Brain microvascular endothelial cell (primary cell): ENCODE measurements at places on chromosomes 5 and 9.

DNA sequence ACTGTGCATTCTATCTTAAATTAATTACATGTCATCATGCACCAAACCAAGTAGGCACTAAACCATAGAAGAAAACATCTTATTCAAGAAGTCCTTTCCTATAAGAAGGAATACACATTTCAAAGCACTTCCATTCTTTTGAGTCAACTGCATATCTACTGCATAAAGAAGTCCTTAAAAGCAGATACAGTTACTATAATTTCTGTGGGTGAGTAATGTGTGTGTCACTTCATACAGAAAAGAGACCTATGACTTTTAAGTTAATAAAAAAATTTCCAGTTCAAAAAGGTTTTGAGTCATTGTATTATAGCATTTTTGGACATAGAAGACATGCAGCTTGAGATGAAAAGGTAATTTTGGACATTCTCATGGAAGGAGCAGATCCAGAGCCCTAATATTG, 125.0 kb downstream of the DTWD2 start:
- DNase-seq: no peak

- peak; percentile 12 for DNase-seq
Observed at GRCh38 chr9:27791311-27791710, 218.0 kb upstream of the C9orf72 start.

DNA sequence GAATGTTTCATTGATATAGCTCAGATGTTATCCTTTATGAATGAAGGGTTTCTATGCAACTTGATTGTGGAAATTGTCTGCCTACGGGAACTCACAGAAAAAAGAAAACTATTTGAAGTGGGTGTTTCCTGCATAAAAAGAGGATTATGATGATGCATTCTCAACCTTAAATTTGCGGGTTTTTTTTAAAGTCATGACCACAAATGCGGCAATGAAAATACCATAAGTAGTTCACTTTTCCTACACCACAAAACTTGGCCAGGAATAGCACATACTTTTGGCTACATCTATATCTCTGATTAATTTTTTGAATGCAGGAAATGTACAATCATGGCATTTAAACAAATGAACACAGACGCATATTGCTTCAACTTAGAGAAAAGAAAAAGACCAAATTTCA, 754.7 kb downstream of the DTWD2 start:
- no peak for DNase-seq

GRCh38 chr9:121218357-121219027, 16.8 kb upstream of the RAB14 start:
- no peak for DNase-seq

DNA sequence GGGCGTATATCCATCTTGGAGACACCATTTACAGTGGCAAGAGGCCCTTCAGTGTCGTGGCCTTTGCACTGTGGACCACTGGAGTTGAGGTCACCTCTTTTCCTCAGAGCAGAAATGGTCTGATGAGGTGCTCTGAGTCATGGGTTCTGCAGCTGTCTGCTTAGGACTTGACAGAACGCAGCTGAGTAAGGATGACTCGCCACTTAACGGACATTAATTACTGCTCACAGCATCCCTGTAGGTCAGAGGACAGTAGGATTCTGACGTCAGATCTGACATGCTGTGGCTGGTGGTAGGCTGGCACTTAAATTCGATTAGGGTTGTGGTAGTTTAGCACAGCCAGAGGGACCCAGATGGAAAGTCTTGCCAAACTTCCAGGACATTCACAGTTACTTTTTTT, 479.4 kb downstream of the DMAC1 start:
- DNase-seq: peak; percentile 78

DNA sequence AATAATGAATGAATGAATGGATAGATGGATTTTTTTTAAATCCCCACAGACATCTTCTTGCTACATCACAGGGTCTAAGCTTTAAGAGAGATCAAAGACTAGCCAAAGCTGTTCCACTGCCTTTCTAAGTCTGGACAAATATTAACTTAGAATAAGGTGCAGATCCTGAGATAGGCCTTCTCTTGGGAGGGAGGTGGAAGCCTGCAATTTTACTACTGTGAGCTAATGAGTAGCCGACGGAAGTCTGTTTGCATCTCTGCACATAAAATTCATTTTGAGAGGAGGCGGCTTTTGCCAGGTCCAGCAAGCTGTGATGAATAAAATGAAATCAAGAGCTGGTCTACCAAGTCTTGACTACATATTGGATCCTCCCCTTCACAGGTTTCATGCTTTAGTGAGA, 484.9 kb downstream of the TMEM38B start:
- DNase-seq: no peak

DNA sequence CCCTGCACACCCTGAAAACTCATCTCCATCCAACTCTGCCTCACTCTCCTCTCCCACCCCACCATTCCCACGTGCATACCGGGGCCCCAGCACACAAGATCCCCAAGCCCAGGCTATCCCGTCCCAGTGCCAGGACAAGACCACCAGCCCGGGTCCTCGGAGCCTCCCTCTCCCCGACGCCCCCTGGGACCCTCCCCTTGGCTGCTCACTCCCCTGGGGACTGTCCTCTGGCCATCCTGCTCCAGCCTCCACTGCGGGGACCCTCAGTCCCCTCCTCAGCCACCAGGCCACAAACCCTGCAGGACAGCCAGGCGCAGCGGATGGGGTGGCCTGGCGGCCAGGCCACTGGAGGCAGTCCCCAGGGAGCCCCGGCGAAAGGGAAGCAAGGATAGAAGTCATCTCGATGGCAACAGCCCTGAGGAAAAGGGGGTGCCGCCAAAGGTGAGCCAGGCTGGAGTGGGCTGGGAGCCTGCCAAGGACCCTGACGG, 62.8 kb downstream of the C9orf50 start:
- DNase-seq: no peak

- DNase-seq: no peak
Observed at GRCh38 chr5:135709208-135709575, 125.3 kb upstream of the SLC25A48 start.

DNA sequence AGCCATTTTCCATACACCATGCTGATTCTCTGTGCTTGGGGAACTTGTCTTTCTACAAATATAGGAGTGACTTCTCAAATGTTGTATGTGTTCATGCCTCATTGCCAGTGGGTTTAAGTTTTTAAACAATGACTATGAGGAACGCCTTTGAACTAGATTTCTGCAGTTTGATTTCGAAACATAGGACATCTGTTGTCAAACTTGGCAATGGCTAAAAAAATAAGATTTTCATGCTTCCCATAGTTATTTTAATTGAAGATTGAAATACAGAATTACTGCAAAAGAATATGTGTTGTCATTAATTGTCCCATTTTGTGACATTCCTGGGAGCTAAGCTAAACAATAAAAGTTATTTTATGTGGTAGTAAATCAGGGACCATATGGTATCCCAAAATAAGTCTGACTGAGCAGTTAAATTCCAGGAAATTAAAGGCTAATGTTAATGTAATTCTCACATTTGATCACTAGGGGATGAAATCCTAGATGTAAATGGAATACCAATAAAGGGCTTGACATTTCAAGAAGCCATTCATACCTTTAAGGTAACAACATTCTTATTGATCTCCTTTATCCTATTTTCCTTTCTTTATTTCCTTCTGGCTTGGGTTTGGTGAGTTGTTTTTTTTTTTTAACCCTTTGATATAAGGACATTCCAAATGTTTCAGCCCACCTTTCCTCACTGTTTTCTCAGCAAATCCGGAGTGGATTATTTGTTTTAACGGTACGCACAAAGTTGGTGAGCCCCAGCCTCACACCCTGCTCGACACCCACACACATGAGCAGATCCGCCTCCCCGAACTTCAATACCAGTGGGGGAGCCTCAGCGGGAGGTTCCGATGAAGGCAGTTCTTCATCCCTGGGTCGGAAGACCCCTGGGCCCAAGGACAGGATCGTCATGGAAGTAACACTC, 116.7 kb downstream of the GOLPH3 start:
- no peak for DNase-seq

DNA sequence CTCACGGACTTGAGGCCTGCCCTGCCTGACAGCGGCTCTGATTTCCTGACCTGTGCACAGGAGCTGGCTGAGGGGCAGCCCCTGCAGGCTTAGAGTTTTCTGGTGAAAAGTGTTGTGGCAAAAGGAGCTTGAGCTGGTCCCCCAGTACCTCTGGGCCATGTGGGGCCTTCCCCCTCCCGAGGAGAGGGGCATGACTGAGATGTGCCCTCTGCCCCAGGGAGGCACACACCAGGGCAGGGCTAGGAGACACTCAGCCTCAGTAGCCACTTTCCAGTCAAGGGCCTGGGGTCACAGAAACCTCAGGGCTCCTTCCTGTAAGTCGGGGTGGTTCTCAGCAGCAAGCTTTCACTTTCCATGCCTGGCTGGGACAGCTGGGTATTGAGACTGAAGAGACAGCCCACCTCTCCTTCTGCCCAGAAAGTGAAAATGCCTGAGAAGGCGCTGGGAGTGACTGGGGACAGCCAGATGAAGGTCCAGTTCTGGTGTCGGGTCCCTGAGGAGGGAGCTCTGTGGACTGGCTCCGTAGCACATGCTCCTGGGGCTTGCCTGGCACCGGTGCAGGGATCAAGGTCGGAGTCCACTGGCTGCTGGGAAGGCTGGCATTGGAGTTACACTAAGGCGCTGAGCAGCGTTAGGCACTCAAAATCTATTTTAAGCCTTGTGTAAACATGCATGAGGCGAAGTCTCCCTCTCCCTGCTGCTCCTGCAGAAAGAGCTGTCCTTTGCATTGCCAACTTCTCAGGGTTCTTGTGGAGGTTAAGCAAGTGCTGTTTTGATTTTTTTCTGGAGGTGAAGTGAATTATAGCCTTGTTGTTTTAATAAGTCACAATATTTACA, 394.9 kb downstream of the GADD45G start:
- DNase-seq: peak; percentile 40

GRCh38 chr9:108149326-108149725, 659.8 kb upstream of the KLF4 start:
- no peak for DNase-seq

GRCh38 chr5:178433273-178433775, 156.9 kb downstream of the COL23A1 start:
- DNase-seq: no peak

- DNase-seq: no peak
Observed at GRCh38 chr9:87766697-87767096, 40.8 kb downstream of the CTSL start.

DNA sequence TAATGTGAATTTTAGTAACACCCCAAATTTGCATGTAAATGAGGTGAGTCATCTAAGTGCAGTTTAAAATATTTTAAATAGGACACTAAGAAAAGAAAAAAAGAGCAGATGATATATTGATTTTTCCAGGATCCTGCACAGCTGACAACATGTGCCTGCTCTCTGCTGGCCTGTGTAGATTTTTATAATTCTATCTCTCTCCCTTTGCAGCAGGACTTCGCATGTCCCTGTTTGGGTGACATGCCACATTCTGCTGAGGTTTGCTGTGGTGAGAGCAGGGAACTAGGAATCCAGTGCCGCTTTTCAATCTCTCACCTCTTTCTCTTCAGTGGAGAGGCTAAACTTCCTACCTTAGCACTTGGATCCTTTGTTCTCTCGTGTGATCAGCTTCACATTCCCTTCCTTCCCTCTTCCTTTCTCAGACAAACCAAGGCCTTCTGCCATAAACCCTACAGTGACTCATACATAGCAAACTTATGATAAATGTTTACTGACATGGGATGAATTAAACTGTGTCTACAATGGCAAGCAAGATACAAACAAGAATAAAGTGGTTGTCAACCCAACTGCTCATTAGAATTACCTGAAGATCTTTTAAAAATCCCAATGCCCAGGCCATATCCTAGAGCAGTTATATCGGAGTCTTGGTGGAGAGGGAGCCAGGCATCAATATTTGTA, 198.8 kb upstream of the EFNA5 start:
- peak; percentile 71 for DNase-seq

DNA sequence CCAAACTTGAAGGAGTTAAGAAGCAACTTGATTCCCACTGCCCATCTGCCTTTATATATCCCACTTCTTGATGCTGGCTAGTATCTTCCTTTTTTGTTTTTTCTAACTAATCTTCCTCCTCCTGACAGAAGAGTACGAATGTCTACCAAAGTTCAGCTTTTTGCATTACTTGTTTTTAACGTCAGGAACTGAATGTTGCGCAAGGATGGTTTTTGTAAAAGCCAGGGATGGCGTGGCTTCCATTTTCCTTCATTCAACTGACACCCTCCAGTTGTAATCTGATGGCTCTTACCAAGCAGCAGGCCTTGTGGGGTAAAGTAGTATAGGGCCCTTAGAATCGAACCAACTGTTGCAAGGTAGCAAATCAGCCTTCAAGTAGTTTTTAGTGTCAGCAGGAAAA, 70.8 kb upstream of the GPR151 start:
- DNase-seq: no peak

DNA sequence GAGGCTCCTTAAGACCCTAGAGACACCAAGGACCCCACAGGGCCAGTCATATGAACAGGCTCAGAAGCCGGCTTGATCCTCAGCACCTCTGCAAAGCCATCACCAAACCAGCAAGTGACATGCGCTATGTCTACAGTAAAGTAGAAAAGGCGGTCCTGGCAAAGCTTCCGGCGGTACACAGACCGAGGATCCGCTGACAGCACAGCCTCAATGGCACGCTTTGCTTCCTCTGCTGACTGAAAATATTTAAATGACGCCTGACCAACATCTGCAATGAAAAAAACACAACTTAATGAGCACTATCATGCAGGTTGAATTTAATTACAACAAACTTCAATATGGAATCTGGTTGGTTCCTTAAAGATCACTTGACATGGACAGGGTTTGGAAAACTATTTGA, 17.6 kb downstream of the TRMO start:
- DNase-seq: no peak
